H54 (cell line): ENCODE measurements at places on chromosomes 1 and 21.

- peak; percentile 11 for DNase-seq
These were observed 27.8 kb downstream of the FBXO42 start for GRCh38 chr1:16324456-16324890.

- no peak for DNase-seq
These were observed 76.1 kb downstream of the SCCPDH start for GRCh38 chr1:246800356-246800755.

GRCh38 chr21:43001316-43001715 lies 27.0 kb downstream of the PKNOX1 start:
- no peak for DNase-seq

DNA sequence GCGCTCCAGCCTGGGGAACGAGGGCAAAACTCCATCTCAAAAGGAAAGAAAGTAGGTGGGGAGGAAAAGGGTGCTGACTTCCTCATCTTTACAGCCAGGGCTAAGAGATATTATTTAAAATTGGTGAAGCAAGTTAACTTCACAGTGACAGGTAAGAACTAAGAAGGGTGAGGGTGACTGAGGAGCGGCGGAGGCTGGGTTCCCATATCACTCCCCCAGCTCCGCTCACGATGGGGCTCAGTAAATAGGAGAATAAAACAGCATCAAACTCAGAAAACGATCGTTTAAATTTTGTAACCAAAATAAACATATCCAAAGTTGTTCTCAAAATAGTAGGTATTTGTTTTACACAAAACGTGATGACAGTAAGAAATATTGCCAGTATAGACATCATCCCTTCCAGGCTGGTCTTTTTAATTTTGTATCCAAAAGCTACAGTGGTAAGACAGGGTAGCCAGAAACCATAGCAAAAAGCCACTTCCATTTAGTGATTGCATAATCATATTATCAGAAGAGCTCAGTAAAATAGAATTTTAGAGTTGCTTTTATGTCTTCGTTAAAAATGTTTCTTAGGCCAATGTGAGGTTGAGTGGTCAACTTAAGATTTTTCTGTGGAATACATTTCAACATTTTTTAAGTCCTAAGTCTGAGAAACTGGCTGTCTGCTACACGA lies 26.2 kb upstream of the ADARB1 start:
- DNase-seq: no peak

- DNase-seq: no peak
These were observed 14.9 kb downstream of the TTC34 start for GRCh38 chr1:2786329-2787162.

- peak; percentile 79 for DNase-seq
These were observed 90.5 kb upstream of the TLR5 start for GRCh38 chr1:223233410-223234169.

GRCh38 chr1:48251821-48252220 lies 29.3 kb downstream of the SLC5A9 start:
- no peak for DNase-seq

GRCh38 chr1:108643492-108644335 lies 17.2 kb downstream of the HENMT1 start:
- peak; percentile 53 for DNase-seq

DNA sequence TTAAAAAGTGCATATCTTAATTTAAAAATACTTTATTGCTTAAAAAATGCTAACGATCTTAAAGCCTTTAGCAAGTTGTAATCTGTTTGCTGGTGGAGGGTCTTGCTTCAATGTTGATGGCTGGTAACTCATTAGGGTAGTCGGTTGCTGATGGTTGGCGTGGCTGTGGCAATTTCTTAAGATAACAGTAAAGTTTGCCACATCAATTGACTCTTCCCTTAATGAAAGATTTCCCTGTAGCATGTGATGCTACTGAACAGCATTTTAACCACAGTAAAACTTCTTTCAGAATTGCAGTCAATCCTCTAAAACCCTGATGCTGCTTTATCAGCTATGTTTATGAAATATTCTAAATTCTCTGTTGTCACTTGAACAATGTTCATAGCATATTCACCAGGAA lies 6.8 kb upstream of the SAMD13 start:
- no peak for DNase-seq

DNA sequence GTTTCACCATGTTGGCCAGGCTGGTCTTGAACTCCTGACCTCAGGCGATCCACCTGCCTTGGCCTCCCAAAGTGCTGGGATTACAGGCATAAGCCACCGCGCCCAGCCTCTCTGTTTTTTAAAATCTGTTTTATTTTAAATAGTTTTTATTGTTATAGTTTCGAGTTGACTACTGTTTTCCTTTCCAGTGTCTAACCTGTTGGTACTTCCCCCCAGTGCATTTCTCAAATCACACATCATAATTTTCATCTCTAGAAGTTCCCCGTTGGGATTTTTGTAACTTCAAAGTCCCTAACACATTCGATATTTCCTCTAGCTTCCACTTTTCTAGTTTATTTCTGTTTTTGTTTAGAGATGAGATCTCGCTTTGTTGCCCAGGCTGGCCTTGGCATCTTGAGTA lies 7.5 kb downstream of the HES4 start:
- DNase-seq: no peak

DNA sequence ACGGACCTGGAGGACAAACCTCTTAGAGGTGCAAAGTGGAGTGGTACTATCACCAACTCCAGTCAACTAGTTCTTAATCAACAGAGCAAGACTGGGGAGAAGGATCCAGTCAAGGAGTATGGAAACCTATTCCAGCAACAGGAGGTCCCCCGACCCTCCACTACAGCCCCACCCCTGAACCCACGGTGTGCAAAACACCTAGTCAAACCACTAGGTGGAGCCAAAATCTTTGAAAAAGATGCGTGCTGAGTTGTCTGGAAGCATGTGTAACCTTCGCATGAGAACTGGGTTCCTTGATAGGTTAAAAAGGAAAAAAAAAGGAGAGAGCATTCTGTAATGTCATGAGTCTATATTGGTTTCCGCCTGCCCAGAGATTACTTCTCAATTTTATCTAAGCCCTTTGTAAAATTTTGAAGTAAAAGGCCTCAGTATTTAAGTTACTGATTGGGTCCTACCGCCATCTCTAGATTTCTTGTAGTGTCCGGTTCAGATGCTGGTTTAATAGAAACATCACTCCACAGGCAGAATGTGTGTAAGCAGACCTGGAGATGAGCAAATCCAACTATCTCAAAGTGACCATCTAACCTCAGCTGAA lies 81.9 kb upstream of the HAO2 start:
- DNase-seq: no peak

DNA sequence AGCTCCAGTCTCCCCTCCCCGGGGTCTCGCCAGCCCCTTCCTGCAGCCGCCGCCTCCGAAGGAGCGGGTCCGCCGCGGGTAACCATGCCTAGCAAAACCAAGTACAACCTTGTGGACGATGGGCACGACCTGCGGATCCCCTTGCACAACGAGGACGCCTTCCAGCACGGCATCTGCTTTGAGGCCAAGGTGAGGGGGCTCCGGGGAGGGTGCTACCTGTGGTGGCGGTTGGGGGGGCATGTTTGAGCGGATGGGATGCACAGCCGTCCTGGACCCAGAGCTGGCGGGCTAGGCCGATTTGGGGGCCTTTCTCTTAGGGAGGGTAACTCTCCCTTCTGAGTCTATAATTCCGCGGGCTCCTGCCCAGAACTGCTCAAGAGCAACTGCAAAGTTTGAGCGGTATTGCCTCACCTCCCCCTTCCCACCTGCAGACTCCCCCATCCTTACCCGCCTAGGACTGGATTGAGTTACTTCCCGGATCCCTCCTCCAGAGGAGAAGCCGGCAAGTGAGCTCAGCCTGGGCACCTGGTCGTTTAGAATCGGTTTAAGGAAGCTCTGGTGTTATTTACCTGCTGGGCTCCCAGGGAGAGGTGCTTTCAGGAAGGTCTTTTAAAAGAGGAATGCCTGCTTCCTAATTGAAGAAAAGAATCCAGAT lies 730 bp downstream of the NOS1AP start:
- no peak for DNase-seq

GRCh38 chr1:212959266-212960220 lies 9.2 kb downstream of the VASH2 start:
- DNase-seq: no peak

DNA sequence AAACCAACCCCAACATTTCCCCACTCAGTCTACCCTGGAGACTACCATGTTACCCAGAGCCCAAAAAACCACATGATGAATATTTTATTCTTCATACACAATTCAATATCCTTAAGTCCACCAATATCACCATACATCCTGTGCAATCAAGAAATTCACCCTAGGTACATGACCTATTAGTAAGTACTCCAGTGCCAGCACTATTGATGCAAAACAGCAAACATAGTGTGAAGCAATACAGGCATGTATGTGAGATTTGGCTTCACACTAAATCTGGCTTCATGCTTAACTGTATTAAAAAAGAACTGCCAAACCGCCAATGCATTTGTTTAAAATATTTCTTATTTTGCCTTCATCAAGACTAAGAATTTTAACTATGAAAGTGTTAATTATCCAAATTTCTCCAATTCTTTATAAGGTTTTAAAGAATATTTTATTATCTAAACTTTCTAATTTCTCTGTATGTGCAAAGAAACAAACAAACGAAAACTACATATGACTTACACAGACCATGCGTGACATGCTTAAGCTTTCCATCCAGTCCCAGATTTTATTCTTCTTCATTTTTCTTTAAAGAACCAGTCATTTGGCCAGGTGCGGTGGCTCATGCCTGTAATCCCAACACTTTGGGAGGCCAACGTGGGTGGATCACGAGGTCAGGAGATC lies 22.4 kb upstream of the TMEM125 start:
- no peak for DNase-seq

- peak; percentile 71 for DNase-seq
These were observed at the start of gene MR1 for GRCh38 chr1:181033799-181034451. Gene MR1 (plus strand): TSS chr1:181033983. CDS start chr1:181034008, 25 bp downstream.

DNA sequence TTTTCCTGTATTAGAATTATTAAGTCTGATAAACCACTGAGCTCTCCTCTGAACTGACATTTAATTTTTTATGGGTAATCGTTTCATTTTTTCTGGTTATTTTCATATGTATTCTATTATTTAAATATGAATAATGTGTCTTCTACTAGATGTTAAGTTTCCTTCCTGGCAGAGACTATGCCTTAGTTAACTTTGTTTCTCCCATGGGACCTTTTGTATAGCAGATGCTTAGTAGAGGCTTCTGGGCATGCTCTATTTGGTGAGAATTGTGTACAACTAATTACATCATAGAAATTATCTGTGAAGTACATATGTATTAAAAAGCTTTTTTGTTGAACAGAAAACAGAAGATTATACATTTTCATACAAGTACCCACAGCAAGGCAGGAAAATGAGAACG lies 23.4 kb downstream of the CTBS start:
- DNase-seq: no peak

- no peak for DNase-seq
These were observed 152.9 kb downstream of the ZBTB18 start for GRCh38 chr1:244204004-244204403.

DNA sequence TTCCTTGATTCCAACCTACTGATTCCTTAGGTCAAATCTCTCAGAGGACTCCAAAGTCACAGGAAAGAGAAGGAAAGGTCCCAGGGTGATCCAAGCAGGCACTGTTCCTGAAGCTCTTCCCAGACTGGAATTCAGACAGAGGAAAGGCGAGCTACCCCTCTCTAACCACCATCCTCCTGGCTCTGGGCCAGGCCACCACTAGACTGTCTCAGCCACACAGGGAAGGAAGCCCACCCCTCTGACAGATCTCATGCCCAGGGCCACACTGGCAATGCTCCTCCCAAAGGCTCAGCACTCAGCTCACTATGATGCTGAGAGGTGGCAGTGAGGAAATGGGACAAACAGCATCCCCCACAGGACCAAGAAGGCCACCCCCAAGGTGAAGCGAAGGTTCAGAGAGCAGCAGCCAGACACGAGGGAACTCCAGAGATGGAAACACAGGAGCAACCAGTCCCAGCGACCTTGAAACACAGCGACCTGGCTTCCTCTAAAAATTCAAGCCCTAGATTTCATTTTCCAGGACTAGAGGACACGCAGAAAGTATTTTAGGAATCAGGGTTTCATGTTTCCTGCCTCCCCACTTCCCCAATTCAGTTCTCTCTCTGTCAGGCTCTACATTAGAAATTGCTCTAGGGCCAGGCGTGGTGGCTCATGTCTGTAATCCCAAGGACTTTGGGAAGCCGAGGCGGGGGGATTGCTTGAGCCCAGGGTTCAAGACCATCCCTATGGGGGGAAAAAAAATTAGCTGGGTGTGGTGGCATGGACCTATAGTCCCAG lies 18.8 kb downstream of the PIK3C2B start:
- no peak for DNase-seq

GRCh38 chr1:63960326-63960725 lies 186.5 kb downstream of the ROR1 start:
- no peak for DNase-seq

- DNase-seq: no peak
These were observed 43.7 kb downstream of the CHAF1B start for GRCh38 chr21:36428761-36429432.

GRCh38 chr1:12521096-12521495 lies 96.9 kb downstream of the DHRS3 start:
- DNase-seq: no peak

GRCh38 chr1:161013131-161013487 lies 7.8 kb downstream of the F11R start:
- DNase-seq: no peak

GRCh38 chr1:153748903-153749302 lies 21.1 kb downstream of the INTS3 start:
- no peak for DNase-seq

GRCh38 chr1:164064501-164064900 lies 494.5 kb upstream of the PBX1 start:
- DNase-seq: no peak

DNA sequence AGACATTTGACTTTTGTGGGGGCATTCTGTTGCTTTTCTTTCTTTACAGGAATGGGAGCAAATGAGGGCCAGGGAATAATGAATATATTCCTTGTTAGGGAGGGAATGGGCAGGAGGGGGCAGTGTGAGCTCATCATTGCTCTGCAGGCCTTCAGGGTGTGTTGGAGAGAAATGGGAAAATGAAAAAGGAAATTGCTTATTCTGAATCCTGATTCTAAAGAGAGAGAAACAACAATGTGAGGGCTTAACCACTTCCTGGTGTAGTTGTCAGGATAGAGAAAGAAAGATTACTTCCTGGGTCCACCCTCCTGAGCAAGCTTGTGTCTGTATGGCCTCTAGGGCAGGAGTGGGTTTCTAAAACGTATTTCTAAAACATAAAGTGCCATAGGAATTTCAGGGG lies 28.3 kb downstream of the VANGL2 start:
- peak; percentile 54 for DNase-seq

- DNase-seq: no peak
These were observed 64.4 kb downstream of the MAST2 start for GRCh38 chr1:45867697-45868348.

DNA sequence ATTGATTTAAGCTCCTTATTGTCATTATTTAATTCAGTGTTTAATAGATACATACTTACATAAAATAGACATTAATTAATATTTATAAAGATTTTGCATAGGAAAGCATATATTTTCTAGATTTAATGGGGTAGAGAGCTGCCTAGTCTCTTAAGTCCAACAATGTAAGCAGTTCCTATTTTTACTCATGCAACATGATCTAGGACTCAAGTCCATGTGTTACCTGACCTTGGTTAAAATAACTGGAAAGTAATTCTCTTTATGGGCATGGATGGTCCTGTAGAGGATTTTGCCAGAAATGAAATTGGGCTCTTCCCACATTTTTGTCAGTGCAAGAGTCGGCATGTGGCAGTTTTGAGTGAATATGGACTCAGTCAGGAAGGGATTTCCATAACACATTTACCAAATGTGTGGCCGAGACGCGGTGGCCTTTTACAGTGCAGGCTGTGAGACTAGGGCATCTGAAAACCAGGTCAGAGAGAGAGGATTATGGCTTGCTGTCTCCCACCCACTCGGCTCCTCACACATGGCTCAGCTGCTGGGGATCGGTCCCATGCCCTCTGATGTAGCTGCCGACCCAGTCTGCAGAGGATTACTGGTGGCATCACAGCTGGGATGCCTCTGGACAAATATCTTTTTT lies 6.2 kb upstream of the KIF1B start:
- no peak for DNase-seq
